Activated naive CD8-positive, alpha-beta T cell treated with anti-CD3 and anti-CD28 coated beads for 36 hours (primary cell): ENCODE measurements at places on chromosomes 6 and 20. TPM values are rescaled to one million over a fixed set of nuclear protein-coding genes. Genes with fewer than 3 reads are reported as not detected.

Gene GPLD1
- total RNA-seq, result 1.1 TPM

DNA sequence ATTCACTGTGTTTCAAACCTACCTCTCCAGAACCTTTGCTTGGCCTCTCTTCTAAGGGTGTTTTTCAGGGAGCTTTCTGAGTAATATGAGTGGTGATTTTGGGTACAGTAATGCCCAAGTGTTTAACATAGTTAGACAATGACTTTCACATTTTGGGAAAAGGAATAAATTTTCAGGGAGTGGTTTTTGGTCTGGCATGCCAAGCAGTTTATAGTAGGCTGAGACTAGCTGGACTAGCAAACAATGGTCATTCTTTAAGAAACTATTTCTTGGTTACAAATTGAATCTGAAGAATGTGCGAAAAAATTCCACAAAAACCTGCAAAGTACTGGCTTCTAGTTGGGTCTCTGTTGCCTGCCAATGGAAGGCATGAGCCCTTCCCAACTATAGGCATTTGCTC, 15.4 kb downstream of the FNDC1 start:
- H3K27me3 ChIP-seq, result peaks cover 12% of the 10 kb centered on the region
- no peak overlapping the region for H3K27ac ChIP-seq
- no peak for DNase-seq

DNA sequence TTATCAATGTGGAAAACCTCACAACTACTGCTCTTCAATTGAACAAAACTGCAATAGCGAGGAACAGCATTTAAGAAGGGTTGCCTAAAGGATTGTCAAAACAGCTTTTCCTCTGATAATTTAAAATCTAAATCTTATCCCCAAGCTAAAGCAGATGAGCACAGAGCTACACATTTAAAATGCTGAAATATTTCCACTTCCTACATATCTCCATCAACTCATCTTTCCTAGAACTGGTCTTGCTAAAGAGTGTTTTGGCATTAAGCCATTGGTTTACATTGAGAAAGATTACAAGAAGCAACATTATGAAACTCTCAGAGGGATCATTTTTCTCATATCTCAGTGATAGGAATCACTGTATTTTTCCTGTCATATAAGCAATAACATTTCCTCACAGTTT, 3.6 kb downstream of the OR10C1 start:
- no peaks in the 10 kb centered on the region for H3K4me1 ChIP-seq
- no peak for DNase-seq
- H3K27me3 ChIP-seq, result peaks cover 54% of the 10 kb centered on the region
- no peaks in the 10 kb centered on the region for H3K36me3 ChIP-seq
- no peak overlapping the region for H3K4me3 ChIP-seq

- no peak for DNase-seq
- no peak overlapping the region for H3K27ac ChIP-seq
- no peak overlapping the region for H3K4me3 ChIP-seq
- H3K27me3 ChIP-seq, result no peaks in the 10 kb centered on the region
Observed at GRCh38 chr6:56289721-56290120, 42.3 kb upstream of the COL21A1 start.

Gene BFSP1
- total RNA-seq, result 0.18 TPM
